ENCODE measurements at places on chromosomes 5 and 9. TPM values are rescaled to one million over a fixed set of nuclear protein-coding genes. Genes with fewer than 3 reads are reported as not detected.

DNA sequence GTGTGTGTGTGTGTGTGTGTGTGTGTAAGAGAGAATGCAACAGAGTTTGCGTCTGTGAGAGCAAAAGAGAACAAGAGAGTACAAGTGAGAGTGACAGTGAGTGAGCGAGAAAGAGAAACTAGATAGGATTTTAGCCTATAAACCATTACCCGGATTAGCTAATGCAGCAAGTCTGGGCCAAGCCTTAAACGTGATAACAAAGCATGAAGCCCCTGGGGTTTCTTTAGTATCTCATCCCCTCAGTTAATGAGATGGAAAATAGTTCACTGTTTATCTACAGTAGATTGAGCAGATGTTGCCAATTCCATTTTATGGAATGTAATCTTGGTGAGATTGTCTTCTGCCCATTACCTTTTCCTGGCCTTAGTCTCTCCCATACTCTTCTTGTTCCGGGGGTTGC is 114.5 kb downstream of the MAT2B start:
- no peak for DNase-seq

GRCh38 chr5:40615586-40616170 is 64.0 kb upstream of the PTGER4 start:
- no peak for DNase-seq

- no peak for DNase-seq
Observed at GRCh38 chr5:95531491-95531890, 23.3 kb downstream of the SKIC3 start.

DNA sequence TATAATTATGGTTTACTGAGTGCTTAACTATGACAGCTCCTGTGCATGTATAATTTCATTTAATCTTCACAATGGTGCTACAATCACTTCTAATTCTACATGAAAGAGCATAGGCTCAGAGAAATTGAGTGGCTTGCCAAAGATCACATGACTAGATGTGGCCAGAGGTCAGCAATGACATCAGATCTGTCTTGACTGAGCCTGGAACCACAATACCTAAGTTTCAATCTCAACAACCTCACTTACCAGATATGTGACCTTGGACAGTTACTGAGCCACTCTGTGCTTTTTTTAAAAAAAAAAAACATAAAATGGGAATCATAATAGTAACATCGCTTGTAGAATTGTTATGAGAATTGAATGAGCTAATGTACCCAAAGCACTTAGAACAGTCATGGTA is 130.7 kb downstream of the TRIM32 start:
- DNase-seq = no peak

DNA sequence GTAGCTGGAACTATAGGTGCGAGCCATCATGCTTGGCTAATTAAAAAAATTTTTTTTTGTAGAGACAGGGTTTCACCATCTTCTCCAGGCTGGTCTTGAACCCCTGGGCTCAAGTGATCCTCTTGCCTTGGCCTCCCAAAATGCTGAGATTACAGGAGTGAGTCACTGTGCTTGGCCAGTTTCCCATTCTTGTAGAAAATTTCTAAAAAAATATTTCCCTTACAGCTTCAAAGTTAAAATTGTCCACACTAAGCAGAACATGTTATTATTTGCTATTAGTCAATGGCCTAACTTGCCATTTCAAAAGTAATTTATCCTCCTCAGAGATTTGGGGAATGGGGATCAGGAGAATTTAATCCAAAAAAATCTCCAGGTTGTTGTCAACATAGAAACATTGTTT is 40.1 kb downstream of the SLC38A9 start:
- DNase-seq = no peak

DNA sequence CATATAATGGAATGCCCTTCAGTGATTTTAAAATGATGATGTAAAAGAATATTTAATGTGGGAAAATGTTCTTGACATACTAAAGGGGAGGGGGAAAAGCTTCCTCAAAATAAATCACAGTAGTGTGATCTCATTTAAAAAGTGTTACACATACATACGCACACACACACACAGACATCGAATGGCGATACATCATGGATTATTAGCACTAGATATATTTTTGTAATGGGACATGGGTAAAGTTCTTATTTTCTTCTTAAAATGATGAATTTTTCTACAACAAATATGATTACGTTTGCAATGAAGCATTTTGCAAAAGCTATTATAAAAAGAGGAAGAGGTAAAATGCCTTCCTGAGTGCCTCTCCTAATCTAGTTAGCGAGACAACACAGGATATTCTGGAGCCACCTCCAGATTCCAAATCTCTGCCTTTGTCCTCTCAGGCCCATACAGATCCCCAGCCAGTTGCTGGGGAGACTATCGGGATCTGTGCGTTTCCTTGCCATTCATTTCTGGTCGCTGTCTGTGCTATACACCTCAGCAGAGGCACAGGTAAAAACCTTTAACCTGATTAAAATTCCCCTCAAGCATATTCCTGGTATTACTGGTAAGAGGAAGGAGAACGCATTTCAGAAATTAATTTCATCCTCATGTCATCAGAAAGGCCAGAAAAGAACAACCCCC is 69.6 kb downstream of the SLC28A3 start:
- no peak for DNase-seq

Gene CNTNAP3B
- 35.9 TPM for total RNA-seq

Gene NINJ1
- total RNA-seq = 2.9 TPM

Gene AFF4
- 62.4 TPM for total RNA-seq

Gene CFAP77
- not detected for total RNA-seq

Gene ORM2
- total RNA-seq = not detected

All from frontal cortex (tissue), 4 donors.